ENCODE measurements at places on chromosomes 4 and X. TPM values are rescaled to one million over a fixed set of nuclear protein-coding genes. Genes with fewer than 3 reads are reported as not detected.

The TIMM17B gene
- total RNA-seq, result 114 TPM

GRCh38 chr4:8773124-8773931 lies 98.3 kb downstream of the HMX1 start:
- H3K27ac ChIP-seq, result no peak overlapping the region
- DNase-seq, result peak; percentile 7
- H3K27me3 ChIP-seq, result no peaks in the 10 kb centered on the region
- H3K4me3 ChIP-seq, result no peak overlapping the region

- H3K4me3 ChIP-seq, result no peak overlapping the region
- H3K27ac ChIP-seq, result no peak overlapping the region
- H3K36me3 ChIP-seq, result no peaks in the 10 kb centered on the region
- no peak for DNase-seq
These were observed 39.3 kb downstream of the RNF212 start for GRCh38 chr4:1074077-1074476.

DNA sequence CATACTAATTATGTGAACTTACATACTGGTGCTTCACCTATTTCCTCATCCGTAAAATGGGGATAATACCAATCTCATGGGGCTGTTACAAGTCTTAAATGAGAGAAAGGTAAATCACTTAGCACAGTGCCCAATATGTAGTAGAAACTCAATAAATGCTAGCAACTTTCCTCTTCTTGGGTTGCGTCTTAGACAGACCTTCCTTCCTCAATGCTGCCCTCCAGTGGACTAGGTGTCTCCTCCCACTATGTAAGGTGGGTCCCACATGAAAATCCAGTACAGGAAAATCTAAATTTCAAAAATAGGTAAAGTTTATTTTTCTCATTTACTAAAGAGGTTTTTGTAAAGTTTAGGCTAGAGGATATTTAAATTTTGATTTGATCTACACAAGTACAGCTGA lies 20.6 kb downstream of the ZDHHC9 start:
- no peaks in the 10 kb centered on the region for H3K27me3 ChIP-seq
- H3K4me1 ChIP-seq, result peaks cover 5% of the 10 kb centered on the region
- H3K36me3 ChIP-seq, result peaks cover 23% of the 10 kb centered on the region

The TMEM47 gene
- total RNA-seq, result 15.7 TPM

- H3K4me3 ChIP-seq, result no peak overlapping the region
- no peaks in the 10 kb centered on the region for H3K36me3 ChIP-seq
- no peak for DNase-seq
- peaks cover 7% of the 10 kb centered on the region for H3K4me1 ChIP-seq
- no peak overlapping the region for H3K27ac ChIP-seq
These were observed 71.6 kb upstream of the INPP4B start for GRCh38 chr4:142917678-142918077.

- H3K27me3 ChIP-seq, result no peaks in the 10 kb centered on the region
- no peak overlapping the region for H3K27ac ChIP-seq
- no peak for DNase-seq
- H3K36me3 ChIP-seq, result peaks cover 12% of the 10 kb centered on the region
- H3K4me1 ChIP-seq, result peaks cover 7% of the 10 kb centered on the region
These were observed 171.9 kb downstream of the DCTD start for GRCh38 chr4:182745237-182745636.

- H3K4me1 ChIP-seq, result peaks cover 3% of the 10 kb centered on the region
- no peak for DNase-seq
- H3K4me3 ChIP-seq, result no peak overlapping the region
These were observed 174.9 kb downstream of the ADAMTS3 start for GRCh38 chr4:72394012-72394663.

- no peaks in the 10 kb centered on the region for H3K36me3 ChIP-seq
- H3K4me3 ChIP-seq, result no peak overlapping the region
- no peak overlapping the region for H3K27ac ChIP-seq
These were observed 15.6 kb downstream of the BCORL1 start for GRCh38 chrX:129998021-129998420.

DNA sequence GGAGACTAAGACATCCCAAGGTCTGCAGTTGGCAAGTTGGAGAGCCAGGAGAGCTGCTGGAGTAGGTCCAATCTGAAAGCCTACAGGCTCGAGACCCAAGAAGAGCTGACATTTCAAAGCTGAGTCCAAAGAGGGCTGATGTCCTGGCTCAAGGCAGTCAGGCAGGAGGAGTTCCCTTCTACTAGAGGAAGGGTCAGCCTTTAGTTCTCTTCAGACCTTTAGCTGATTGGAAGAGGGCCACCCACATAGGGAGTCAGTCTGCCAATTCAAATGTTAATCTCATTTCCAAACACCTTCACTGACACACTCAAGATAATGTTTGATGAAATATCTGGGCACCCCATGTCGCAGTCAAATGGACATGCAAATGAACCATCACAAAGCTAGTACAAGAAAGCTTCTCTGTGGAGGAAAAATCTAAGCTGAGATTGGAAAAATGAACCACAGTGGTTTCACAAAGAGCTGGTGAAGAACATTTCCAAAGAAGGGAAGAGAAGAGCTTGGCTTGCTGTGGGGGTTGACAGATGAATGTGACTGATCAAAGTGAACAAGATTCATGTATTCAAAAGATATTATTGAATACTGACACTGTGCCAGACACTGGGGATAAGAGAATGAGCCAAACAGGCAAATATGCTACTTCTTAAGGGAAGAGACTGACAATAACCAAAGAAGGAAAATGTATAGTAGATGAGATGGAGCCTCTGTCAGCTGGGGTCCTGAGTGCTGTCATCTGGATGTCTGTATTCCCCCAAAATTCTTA lies 61.2 kb downstream of the STK32B start:
- H3K4me1 ChIP-seq, result peaks cover 13% of the 10 kb centered on the region
- no peak overlapping the region for H3K27ac ChIP-seq
- H3K36me3 ChIP-seq, result no peaks in the 10 kb centered on the region

The SLC38A5 gene
- 34.6 TPM for total RNA-seq

The DMP1 gene
- total RNA-seq, result 0.11 TPM

- H3K27ac ChIP-seq, result no peak overlapping the region
- no peak overlapping the region for H3K4me3 ChIP-seq
- no peaks in the 10 kb centered on the region for H3K4me1 ChIP-seq
- no peaks in the 10 kb centered on the region for H3K36me3 ChIP-seq
- no peak for DNase-seq
These were observed 108.2 kb upstream of the BRWD3 start for GRCh38 chrX:80917919-80918318.

DNA sequence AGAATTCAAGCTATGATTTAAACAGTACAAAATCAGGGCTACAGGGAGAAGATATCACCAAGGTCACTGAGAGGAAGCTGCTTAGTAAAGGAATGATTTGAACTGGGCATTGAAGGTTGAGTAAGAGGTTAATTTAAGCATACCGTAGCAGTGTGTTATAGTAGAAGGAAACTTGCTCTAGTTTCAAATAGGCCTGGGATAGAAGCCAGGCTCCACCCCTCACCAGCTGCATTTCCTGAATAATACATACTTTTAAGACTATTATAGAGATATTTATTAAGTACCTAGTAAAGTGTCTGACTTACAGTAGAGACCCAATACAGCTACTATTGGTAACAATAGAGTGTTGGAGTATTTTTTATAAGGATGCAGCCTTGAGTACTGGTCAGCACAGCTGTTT lies 118.0 kb upstream of the GLRA2 start:
- H3K36me3 ChIP-seq, result no peaks in the 10 kb centered on the region
- H3K4me1 ChIP-seq, result no peaks in the 10 kb centered on the region
- no peak overlapping the region for H3K27ac ChIP-seq
- H3K4me3 ChIP-seq, result no peak overlapping the region

The PCDH11X gene
- total RNA-seq, result 21.7 TPM

Data from WTC11 (cell line).